NCI-H748 treated with DMSO at 0.1 percent for 48 hours (cell line): ENCODE measurements at places on chromosomes 2 and 18.
A peak's percentile ranks its signal among the peaks of the same experiment; 100 is the strongest.

GRCh38 chr2:176455816-176456291 lies 186.6 kb downstream of the MTX2 start:
- DNase-seq, result no peak

GRCh38 chr18:75316223-75316622 lies 105.6 kb downstream of the TSHZ1 start:
- no peak for DNase-seq

- no peak for DNase-seq
Observed at GRCh38 chr2:98293931-98294687, 52.1 kb upstream of the CNGA3 start.

GRCh38 chr2:170862286-170862902 lies 45.7 kb downstream of the GAD1 start:
- no peak for DNase-seq

DNA sequence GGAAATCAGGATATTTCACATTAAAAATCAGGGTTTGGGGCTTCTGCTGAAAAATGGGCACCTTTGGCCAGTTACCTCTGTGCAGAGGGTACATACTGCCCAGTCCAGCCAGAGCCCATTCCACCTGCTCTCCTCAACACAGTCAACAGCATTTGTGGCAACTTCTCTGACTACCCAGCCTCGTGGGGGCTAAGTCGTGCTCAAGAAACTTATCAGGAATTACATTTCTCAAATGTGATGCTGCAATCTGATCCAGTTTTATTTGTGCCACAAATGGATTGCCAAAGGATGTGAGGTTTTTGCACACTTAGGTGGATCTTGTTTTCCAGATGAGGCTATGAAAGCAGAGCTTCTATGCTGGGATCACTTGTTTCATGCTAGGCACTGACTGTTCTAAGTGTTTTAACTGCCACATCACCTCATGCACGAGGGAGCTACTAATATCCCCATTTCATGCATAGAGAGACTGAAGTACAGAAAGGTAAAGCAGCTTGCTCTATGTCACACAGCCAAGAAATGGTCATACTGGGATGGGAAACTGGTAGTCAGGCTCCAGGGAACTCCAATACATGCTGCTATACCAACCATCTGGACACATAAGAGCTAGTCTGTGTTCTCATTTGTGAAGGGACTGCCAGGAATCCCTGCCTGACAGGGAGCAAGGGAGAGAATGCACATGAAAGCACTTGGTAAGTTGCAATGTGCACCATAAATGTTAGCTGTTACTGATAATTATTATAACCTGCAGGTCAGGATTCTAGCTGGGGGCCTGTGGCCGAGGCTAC lies 89.0 kb upstream of the HK2 start:
- DNase-seq, result no peak

DNA sequence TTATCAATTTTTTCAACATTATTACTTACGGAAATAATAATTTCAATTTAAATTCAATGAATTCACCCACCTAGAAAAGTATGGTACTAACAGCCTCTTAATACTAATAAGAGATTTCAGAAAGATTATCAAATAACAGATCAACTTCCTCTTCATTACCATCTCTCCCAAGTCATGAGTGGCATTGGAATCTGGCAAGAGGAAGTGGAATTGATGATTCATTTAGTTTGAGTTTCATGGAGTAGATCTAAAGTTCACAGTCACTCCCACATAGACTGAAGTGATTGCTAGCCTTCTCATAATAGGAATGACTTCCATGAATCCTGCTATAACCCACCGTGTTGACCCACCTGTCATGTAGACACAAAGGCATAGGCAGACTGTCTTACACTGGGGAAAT lies 77.7 kb upstream of the WDR75 start:
- no peak for DNase-seq

DNA sequence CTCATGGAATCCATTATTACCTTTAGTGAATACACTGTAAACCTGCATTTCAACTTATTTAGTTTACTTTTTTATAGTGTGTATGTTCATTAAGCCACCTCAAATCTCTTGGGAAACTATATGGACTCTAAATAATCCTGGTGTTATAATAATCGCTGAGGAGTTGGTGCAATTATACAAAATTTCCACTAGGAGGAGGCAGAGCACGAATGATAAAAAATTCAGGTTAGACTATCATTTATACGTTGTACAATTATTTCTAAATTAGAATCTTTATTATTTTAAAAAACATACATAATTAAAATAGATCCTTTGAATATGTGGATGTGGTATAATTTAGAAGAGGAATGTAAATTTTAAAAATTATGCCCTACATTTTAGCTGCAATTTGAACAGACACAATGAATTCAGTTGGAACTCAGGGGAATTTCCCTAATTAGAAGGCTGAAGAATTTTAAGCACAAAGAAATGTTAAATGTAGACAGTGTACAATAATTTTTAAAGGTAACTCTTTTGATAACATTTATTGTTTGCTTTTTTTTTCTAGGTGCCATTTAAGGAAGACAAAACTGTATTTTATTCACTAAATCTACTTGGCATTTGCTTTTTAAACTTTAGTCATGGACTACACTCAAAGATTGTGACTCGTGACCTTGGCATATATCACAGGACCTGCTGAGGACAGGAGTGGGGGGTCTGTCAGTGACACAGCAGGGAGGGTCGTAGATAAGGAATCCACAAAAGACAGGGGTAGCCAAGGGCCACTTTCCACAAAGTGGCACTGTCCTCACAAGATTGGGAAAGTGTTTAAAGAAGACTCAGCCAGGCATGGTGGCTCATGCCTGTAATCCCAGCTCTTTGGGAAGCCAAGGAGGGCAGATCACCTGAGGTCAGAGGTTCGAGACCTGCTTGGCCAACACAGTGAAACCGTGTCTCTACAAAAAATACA lies 45.5 kb downstream of the RAB12 start:
- peak; percentile 54 for DNase-seq

DNA sequence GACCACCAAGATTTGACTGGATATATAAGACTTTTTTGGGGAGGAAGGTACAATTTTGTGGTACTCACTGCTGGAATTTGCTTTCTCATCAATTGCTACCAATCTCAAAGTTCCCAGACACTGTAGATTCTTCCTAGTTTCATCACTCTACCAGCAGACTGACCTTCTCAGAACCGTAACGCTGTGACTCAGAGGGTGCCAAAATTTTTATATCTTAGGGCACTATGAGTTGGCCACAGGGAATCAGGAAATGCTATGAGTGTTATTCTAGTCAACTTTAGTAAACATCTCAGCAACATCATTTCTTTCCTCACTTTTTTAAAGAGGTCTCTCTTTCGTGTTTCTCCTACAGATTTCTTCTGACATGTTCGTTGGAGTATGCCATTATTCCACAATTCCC lies 499.0 kb downstream of the TMX3 start:
- DNase-seq, result no peak

GRCh38 chr2:150374492-150374891 lies 113.0 kb downstream of the RND3 start:
- DNase-seq, result no peak

GRCh38 chr2:238845583-238846377 lies 2.1 kb upstream of the TWIST2 start:
- DNase-seq, result no peak

DNA sequence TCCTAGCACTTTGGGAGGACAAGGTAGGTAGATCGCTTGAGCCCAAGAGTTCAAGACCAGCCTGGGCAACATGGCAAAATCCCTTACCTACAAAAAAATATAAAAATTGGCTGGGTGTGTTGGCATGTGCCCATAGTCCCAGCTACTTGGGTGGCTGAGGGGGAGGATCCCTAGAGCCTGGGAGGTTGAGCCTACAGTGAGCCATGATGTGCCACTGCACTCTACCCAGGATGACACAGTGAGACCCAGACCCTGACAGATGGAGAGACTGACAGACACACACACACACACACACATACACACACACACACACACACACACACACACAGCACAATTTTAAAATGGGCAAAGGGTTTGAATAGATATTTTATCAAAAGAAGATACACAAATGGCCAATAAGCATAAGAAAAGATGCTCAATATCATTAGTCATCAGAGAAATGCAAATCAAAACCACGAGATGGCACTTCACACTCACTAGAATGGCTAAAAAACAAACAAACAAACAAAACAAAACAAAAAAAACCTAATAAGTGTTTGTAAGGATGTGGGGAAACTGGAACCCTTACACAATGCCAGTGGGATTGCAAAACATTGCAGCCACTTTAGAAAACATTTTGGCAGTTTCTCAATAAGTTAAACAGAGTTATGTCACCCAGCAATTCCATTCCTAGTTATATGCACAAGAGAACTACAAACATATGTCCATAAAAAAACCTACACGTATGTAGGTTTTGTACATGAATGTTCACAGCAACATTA lies 42.3 kb downstream of the BAZ2B start:
- no peak for DNase-seq

DNA sequence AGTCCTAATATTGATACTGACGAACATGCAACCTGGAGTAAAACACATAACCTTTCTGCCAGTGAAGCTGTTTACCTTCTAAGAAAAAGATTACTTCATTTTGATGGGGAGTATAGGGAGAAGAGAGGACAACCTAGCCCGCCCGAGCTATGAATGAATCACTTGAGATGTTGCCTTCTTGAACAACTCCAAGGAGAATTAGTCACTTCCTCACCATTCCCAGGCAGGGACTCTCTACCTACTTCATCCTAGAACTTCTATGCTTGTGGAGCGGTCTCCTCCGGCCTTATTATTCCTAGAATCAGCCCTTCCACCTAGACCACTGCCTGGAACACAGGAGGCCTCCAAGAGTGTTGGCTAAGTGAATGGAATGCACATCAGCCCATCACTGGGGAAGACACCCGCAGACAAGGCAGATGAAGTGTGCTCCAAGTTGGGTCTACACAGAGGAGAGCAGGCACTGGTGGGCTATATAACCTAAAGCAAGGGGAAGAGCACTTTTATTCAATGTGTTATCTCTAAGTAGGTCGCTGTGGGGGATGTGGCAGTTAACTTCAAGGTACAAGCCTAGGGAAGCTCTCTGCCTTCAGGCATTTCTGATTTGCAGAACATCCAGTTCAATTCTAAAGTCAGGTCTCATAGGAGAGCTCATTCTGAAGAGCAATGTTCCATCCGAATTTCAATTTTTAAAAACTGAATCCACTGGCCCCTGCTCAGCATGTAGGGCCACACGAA lies 57.4 kb downstream of the STK39 start:
- DNase-seq, result no peak

DNA sequence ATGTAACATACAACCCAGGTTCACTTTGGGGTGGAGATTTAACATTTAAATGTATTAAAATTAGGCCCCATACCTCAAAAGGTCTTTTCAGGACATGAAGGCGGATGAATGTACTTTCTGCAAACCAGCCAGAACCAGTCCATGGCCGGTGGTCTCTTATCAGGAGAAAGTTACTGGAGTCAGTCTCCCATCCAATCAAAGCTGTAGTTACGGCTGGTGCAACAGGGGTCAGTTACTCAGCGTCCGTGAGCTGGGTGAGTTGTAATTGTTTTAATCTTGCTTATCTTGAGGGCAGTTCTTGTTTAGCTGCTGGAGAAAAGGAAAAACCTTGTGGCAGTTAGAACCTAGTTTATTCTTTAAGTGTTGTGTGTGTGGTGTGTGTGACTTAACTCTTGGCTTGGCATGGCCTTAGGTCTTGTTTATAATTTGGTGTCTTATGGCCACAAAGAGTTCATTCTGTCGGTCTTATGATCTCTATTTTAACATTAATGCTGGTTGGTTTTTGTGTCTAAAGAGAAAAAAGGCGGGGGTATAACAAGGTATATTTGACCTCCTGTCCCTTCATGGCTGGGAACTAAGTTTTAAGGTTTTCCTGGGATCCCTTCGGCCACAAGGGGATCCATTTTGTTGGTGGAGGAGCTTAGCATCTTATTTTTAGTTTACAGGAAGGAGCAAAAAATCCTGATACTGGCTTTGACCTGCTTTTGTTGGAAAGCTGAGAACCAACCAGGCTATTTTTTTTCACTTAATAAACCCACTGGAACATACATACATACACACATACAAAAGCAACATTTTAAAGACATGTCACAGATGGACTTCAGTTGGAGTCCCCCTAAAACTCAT lies 143.5 kb upstream of the NCK2 start:
- no peak for DNase-seq

DNA sequence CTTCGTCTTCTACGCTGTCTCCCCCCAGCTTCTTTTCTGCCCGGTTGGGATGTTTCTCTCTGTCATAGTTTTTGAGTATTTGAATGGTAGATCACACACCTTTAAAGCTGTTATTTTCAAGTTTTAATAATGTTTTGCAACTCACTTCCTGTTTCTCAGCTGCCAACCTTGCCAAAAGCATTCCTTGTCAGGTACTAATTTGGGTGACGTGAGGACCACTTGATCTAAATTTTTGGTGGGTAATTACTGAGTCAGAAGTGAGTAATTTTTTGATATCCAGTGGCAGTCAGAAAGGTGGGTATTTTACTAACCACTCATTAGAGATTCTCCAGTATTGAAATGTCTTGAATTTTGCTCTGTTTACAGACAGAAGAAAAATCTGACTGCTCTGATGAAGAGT lies 852.4 kb upstream of the FANCL start:
- no peak for DNase-seq

GRCh38 chr2:26184555-26185303 lies 11.8 kb downstream of the GAREM2 start:
- peak; percentile 22 for DNase-seq

GRCh38 chr2:202639231-202639630 lies 4.5 kb downstream of the FAM117B start:
- no peak for DNase-seq

- DNase-seq, result no peak
Observed at GRCh38 chr2:173982918-173983317, 17.7 kb upstream of the SP3 start.

GRCh38 chr2:159613091-159613490 lies 3.3 kb downstream of the BAZ2B start:
- no peak for DNase-seq

DNA sequence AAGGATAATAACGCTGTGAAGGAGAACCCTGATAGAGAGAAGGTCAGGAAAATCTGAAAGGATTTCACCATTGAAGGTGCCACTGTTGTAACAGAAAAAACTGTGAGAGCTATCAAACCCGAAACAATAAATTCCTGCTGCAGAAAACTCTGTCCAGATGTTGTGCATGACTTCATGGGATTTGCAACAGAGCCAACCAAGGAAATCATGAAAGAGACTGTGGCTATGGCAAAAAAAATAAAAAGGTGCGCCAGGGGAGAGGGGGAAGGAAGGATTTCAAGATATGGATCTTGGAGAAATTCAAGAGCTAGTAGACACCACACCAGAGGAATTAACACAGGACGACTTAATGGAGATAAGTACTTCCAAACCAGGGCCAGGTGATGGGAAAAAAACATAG lies 88.0 kb downstream of the LDLRAD4 start:
- no peak for DNase-seq

GRCh38 chr2:61438670-61439069 lies 32.2 kb downstream of the USP34 start:
- DNase-seq, result no peak

DNA sequence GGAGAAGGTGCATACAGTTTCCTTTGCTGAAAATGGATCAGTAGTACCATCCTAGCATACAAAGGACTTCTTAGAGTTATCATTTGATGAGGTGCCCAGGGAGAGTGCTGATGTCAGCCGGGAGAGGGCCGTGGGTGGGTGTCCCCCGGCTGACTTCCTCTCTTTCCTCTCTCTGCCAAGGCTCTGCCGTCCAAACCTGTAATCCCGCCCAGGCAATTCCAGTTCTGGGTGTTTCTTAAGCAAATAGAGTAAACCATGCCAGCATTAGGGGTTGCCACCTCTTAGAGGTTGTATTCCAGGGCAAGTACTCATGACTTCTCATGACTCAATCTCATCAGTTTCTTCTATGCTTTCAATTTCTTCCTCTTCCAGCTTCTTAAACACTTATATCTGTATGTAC lies 117.2 kb downstream of the GATA6 start:
- DNase-seq, result no peak

- DNase-seq, result no peak
Observed at GRCh38 chr2:211014376-211014775, 458.0 kb downstream of the CPS1 start.
